ENCODE measurements at places on chromosomes 5 and 9.

DNA sequence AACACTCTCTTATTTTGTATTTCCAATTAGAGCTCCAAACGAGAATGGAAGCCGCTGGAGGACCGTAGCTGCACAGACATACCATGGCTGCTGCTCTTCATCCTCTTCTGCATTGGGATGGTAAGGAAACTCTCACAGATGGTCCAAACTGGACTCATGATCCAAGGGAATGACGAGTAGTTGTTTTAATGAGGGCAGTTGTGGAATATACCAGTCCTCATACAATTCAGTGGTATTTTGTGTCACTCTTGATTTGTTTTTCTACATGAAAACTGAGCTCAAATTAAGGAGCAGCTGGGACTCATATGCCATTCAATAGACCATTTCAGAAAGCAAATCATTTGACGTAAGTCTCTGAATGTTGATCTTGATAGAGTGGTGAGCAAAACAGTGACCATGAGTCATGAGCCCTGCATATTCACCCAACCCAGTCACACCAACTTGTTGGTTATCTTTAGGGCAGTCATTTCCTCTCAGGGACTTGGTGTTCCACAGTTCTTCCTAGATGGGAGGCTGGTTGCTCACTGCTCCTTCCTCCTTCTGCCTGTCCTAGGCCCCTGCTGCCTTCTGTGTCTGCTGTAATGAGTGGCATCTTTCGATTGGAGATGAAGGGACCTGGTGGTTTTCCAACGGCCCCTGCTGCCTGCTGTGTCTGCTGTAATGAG is 54.9 kb downstream of the SLC44A1 start:
- DNase-seq: no peak

GRCh38 chr9:75185585-75186170 is 97.4 kb downstream of the OSTF1 start:
- no peak for DNase-seq

GRCh38 chr9:123872710-123873109 is 57.2 kb downstream of the DENND1A start:
- DNase-seq: no peak

DNA sequence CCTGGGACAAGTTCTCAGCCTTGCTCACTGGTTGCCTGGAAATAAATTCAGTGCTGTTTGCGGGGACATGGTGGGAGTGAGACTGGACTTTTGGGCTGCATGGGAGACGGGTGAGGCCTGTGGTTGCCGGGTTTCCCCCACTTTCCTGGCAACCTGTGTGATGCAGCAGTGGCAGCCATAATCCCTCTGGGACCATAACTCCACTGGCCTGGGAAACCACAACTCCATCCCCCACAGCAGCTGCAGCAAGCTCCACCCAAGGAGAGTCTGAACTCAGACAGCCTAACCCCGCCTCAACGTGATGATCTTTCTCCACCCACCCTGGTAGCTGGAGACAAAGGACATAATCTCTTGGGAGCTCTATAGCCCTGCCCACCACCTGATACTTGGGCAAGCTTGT is 349.9 kb downstream of the PIK3R1 start:
- DNase-seq: no peak

GRCh38 chr5:149427374-149427773 is 48.3 kb upstream of the IL17B start:
- DNase-seq: no peak

- no peak for DNase-seq
Observed at GRCh38 chr5:83471405-83472212, at the start of gene VCAN. TSS of gene VCAN (plus strand) at chr5:83471744. CDS start at chr5:83483519, 11,775 bp downstream.

DNA sequence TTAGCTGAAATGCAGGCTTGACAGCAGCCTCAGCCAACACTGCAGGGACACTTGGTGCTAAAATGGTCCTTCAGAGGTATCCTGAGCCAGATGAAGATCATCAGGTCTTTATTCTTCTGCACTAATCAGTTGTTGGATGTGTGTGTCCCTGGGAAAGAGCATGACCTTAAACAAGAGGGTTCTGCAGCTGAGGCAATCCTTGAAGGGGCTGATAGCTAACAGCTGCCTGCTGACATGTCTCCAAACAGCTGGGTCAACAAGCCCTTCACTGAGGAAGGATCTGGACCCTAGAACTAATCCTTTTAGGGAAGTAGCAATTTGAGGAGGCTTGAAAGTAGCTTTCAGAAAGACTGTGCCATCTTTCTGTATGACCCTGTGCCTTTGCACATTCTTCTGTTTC is 376.3 kb upstream of the ACTBL2 start:
- DNase-seq: no peak

GRCh38 chr5:120509053-120509452 is 45.0 kb downstream of the PRR16 start:
- no peak for DNase-seq

- no peak for DNase-seq
Observed at GRCh38 chr5:76069061-76069735, 14.0 kb upstream of the SV2C start.

DNA sequence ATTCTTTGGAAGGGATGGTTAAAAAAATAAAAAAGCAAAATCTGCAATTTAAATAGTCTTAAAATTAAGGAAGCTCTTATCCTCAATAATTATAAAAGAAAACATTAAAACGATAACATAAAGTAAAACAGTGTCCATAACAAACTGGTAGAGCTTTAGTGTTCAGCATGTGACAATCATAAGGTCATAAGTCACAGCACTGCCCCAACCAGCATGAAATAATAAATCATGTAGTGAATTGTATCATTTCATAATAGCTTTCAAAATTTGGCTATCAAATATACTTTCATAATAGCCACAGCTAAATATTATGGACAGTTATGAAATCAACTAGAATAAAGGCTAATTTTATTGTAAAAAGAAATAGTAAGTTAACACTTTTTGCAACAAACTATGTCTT is 10.0 kb downstream of the NR3C1 start:
- DNase-seq: no peak

- no peak for DNase-seq
Observed at GRCh38 chr9:93509084-93509483, 55.7 kb upstream of the FAM120AOS start.

DNA sequence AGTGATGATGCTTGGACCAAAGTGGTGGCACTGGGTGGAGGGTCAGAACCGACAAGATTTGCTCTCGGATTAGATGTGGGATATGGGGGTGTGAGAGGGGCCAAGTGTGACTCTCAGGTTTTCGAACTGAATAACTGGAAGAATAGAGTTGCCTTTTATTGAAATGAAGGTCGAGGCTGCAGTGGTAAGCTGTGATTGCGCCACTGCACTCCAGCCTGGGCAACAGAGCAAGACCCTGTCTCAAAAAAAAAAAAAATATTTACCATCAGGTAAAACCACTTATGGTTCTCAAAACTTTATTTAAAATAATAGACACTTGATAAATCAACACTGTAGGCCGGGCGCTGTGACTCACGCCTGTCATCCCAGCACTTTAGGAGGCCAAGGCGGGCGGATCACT is 27.2 kb downstream of the EXOSC2 start:
- DNase-seq: no peak

DNA sequence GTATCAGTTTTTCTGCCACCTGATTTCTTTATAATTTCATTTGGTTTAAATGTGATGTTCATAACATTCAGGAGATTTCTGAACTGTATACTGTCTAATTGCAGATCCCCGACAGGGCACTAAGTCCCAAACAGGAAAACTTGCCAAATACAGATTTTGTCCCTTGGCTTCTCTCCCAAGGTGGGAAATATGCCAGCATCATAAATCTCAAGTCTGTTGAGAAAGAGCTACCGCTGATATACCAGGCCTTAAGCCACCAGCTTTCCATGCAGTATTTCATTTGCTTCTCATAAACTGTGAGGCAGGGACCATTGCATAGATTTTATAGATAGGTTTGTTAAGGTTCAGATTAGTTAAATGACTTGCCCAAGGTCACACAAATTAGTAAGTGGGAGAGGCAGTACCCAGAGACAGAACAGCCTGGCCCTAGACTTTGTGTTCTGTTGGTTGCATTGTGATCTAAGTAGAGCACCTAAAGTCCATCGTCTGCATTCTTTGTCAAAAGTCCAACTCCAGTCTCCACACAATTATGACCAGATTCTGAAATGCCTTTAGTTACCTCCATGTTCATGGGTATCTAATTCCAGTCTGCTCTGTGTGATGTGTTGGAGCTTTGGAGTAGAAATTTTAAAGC is 16.2 kb downstream of the GPR21 start:
- no peak for DNase-seq

DNA sequence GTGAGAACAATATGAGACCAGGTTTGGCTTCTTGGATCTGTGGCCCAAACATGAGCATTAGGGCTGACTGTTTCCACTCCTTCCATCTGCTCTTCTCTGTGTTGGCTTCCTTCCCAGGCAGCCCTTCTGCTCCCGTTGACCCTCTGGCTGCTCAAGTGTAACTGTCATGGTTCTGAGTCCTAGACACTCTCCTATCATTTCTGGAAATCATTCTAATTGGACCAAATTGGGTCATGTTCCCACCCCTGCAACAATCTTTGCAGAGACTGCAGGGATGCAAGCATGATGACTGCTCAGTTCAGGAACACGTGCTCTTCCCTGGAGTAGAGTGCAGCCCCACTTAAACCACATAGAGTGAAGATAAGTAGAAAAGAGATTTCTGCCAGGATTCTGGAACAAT is 741.4 kb downstream of the TAF11L14 start:
- no peak for DNase-seq

- DNase-seq: no peak
Observed at GRCh38 chr9:94031946-94032345, 52.3 kb upstream of the PTPDC1 start.

DNA sequence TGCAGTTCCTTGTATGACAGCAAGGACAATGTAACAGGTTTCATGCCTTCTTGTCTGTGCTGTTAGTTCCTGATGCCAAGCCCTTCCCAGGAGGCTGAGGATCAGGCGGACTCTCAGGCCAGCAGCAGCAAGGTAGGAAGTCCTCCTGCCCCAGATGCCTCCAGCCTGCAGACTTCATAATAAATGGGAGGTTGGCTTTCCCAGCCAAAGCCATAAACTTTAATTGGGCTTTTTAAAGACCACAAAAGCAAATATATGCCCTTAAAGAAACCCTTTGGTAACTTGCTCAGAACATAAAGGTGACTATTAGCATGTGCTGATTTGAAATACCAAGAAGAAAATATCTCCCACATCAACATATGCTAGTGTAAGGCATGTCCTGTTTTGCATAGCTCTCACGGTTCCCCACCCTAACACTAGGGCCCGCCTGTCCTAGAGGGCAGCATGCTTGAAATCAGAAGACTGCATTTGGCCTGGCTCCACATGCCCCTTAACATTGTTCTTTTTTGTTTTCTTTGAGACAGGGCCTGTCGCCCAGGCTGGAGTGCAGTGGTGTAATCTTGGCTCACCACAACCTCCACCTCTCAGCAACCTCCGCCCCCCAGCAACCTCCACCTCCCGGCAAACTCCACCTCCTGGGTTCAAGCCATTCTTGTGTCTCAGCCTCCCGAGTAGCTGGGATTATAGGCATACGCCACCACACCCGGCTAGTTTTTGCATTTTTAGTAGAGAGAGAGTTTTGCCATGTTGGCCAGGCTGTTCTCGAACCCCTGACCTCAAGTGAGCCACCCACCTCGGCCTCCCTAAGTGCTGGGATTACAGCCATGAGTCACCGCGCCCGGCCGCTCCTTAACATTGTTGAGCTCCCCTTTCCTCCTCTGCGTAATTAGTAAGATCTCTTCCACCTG is 44.6 kb upstream of the FCN1 start:
- DNase-seq: no peak

DNA sequence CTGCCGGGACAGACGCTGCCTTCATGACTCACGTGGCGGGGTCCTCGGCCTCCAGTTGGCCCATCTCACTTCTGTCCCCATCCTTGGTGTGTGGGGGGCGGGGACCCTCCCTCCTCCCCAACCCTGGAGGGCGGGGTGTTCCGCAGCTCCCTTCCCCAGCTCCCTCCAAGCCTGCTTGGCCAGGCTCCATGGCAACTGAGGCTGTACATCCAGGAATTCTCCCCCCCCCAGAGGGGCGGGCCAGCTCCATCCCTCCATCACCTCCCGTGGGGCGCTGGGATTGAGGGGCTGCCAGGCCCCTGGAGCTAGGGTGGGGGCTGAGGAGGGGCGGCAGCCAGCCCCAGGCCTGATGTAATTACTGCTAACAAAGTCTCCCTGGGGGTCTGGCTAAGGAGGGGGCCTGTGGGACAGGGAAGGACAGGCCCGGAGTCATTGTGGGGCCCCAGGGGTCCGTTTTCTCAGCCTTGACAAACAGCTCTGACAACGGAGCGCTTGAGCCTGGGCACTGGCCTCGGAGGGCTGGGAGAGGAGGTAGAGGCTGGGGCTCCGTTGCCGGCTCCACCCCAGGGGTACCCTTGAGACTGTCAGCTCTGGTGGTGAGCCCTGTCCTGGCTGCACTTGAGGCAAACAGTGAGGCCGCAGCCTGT is 8.0 kb downstream of the DIPK1B start:
- no peak for DNase-seq

- DNase-seq: no peak
Observed at GRCh38 chr5:145198525-145199260, 636.4 kb downstream of the PRELID2 start.

DNA sequence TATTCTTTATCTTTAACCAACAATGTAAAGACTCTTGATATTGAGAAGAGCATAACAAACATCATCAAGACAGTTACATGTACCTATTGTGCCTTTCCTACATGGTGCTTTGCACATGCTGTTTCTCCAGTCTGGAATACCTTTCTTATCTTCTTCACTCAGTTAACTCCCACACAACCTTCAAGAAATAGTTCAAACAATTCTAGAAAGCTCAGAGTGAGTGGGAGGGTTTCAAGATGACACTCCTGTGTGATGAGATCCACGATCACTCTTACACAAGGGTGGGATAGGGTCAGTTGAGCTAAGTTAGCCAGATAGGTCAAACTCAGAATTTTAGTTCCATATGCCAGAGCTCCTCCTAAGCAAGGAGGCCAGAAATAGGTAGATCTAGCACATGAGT is 915.5 kb downstream of the NR2F1-AS1 start:
- no peak for DNase-seq

- peak; percentile 12 for DNase-seq
Observed at GRCh38 chr5:76542887-76543690, 80.1 kb downstream of the F2RL2 start.

DNA sequence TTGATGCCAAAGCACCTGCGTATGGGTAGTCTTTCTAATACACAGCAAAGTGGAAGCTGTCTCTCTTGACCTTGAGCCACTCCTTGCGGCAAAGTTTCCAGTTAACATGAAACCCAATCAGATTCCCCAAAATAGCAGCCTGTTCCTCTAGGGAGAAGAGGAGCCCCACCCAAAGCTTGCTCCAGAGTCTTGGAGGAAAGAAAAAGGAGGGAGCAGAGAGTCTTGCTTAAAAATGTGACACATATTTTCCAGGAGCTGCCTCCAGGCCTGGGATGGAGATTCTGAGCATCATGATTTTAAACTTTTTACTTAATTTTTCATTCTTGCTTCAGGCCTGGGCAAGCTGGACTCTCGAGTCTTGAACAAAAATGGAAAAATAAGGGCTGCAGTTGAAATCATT is 223.5 kb upstream of the TNC start:
- no peak for DNase-seq

Measured in activated naive CD8-positive, alpha-beta T cell treated with anti-CD3 and anti-CD28 coated beads, Interleukin-2, amount 50 U/mL, for 16 hours (primary cell).